ENCODE measurements at places on chromosomes 2 and 18.

DNA sequence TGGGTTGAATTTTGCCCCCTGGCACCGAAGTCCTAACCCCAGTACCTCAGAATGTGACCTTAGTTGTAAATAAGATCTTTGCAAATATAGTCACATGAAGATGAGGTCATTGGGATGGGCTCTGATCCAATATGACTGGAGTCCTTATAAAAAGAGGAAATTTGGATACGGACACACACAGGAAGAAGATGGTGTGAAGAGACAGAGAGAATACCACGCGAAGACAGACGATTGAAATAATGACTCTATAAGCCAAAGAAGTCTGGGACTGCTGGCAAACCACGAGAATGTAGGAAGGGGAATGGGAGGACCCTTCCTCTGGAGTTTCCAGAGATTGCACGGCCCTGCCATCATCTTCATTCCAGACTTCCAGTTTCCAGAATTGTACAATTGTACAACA is 98.6 kb downstream of the CPO start:
- DNase-seq, result no peak

DNA sequence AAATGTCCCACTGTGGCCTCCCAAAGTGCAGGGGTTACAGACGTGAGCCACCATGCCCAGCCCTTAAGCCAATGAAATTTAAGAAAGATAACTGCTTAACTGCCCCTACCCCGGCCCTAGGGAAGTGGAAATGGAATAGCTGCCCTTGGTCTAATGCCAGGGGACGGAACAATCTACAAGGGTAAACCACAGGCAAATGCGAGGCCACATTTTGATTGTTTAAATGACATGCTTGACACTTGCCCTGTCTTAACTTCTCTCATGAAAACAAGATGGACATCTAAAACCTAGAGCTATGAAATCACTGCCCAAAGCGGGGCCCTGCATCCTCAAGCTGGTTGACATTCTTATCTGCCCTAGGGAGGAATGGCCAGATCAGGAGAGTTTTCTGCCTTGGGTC is 5.5 kb upstream of the ITSN2 start:
- DNase-seq, result no peak

DNA sequence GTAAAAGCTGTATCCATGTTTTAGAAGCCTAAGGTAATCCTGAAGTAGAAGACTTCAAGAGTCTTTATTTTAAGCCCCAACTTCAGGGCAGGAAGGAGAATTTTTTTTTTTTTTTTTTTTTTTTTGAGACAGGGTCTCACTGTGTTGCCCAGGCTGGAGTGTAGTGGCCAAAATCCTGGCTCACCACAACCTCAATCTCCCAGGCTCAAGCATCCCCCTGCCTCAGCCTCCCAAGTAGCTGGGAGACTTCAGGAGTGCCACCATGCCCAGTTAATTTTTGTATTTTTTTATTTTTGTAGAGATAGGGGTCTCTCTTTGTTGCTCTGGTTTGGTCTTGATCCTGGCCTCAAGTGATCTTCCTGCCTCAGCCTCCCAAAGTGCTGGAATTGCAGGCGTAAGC is 3.3 kb upstream of the RNF152 start:
- no peak for DNase-seq

DNA sequence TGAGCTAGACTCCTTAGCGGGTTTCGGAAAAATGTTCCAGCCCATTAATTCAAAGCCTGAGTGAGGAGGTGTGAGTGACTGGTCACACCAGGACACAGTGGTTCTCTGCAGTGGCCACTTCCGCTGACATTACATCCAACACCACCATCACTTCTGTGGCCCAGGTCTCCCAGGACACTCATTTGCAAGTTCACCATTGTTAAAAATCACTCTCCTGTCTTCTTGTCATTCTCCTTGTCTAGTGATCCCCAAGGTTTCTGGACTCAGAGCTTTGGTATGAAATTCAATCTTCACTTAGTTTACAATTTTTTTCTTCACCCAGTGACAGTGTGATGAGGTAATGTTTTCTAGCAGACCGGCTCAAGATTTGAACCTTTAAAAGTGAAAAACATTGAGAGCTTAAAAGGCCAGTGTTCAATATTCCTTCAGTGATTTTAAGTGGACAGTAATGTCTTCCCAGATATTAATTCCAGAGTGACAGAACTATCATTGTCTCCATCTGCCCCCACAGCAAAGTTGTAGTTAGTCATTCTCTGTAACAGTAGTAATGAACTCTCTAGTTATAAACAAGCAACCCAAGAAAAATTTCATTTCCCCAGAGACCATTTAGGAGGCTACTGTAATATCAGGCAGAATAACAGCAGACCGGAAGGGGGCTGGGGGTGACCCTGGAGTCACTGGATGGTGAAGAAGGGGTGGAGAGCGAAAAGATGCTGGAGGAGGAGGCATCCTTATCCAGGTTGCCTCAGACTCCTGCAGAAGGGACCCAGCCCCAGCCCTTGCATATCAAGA is 164.9 kb downstream of the GFPT1 start:
- DNase-seq, result no peak

GRCh38 chr2:136787970-136788369 is 22.6 kb downstream of the THSD7B start:
- DNase-seq, result no peak

DNA sequence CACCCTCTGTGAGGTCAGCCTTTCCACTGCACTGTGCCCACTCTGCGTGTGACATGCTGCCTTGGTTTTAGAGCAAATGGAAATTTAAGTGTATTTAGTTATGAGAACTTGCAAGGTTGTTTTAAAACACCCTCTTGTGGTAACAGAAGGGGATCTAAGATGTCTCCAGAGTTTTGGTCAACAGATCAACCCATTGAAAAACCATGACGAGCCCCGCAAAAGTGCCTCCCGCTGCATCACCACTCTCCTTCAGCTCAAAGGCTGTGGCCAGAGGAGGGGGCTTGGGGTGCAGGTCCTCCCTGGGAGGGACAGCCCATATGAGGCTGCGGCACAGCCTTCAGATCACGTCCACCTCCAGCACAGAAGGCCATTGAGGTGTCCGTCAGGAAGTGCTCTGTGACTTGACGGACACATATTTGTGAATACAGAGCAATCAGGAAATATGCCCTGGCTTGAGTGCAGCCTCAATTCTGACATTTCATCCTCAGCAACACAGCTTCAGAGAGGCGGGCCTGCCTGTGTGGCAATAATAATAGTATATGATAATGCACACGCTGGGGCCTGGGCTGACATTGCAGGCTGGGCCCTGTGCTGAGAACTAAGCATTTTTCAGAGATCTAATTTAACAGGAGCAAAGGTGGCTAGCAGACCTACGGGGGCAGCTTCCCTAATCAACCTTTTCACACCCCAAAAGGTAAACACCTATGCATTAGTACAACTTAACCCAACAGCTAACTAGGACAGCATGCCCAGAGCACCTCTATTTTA is 213.9 kb downstream of the ANAPC1 start:
- no peak for DNase-seq

- peak; percentile 88 for DNase-seq
Observed at GRCh38 chr2:69652206-69652605, 8.7 kb upstream of the AAK1 start.

GRCh38 chr2:217994776-217995274 is 8.0 kb downstream of the TNS1 start:
- peak; percentile 67 for DNase-seq

DNA sequence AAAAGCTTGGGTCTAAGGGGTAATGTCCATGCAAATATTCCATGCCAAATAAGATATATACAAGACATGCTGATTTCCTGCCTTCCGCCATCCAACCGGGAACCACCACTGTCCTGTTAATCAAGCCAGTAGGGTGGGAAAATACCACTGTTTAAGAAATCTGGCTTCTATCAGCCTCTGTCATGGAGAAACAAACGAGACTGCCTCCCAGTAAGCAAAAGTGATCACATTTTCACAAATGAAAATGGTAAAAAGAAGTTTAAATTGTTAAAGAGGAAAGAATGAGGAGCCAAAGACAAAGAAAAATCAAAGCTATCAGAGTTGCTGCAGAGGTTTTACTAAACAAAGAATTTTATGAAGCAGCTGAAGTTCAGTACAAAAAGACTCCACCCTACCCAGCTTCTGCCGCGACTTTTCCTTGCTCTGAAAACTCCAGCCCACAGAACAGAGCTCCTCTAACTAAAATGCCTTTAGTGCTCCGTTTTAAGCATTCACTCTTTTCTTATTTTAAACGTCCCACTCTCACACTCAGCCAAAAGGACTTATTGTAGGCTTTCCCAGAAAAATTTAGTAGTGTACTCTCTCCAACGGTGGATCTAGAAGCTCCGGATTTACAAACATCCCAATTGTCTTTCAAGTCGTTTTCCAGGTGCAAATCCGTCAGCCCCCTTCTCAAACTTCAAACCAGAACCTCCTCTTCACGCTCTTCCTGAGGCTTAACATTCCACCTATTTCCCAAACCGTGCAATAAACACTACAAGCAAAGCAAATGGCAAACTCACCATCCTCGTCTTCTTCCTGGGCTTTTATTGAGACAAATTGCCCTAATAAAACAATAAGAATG is 613 bp downstream of the COL5A2 start:
- peak; percentile 11 for DNase-seq

DNA sequence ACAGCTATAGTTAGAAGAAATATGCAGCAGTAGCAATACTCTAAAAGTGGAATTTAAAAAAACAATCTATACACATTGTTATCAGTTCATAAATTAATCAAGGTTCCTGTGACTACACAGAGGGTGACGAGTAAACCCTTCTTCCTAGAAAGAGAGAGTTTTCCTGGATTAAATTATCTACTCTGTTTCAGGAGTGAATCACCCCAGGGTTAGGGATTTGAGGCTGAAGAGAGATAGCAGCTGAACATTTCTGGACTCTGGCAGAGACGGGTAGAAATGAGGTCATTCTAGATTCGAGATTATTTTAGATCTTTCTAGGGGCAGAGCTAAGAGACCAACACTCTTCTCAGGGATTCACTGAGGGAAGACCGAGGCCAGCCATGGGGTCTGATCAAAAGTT is 38.8 kb upstream of the PMAIP1 start:
- no peak for DNase-seq

DNA sequence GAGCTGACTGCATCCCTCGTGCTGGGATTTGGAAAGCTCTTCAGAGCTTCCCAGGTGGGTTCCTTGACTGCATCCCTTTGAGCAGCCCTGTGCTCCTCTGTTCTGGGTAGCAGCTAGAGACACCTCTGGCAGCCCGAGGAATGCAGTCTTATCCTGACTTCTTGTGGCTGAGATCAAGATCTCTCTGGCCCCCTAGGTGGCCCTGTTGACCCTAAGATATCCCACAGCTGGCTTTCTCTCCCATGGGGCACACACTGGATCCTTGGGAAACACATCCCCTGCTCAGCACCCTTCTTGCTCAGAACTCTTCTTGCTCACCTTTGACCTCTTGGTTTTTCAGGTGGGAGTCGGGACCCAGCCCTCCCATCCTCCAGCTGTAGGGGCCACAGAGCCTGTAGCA is 237.2 kb downstream of the TSN start:
- no peak for DNase-seq
